ENCODE measurements at places on chromosomes 5 and 9.

GRCh38 chr5:154513669-154514084 lies 35.6 kb upstream of the HAND1 start:
- DNase-seq = no peak

GRCh38 chr5:36013182-36013581 lies 22.0 kb upstream of the UGT3A1 start:
- no peak for DNase-seq

DNA sequence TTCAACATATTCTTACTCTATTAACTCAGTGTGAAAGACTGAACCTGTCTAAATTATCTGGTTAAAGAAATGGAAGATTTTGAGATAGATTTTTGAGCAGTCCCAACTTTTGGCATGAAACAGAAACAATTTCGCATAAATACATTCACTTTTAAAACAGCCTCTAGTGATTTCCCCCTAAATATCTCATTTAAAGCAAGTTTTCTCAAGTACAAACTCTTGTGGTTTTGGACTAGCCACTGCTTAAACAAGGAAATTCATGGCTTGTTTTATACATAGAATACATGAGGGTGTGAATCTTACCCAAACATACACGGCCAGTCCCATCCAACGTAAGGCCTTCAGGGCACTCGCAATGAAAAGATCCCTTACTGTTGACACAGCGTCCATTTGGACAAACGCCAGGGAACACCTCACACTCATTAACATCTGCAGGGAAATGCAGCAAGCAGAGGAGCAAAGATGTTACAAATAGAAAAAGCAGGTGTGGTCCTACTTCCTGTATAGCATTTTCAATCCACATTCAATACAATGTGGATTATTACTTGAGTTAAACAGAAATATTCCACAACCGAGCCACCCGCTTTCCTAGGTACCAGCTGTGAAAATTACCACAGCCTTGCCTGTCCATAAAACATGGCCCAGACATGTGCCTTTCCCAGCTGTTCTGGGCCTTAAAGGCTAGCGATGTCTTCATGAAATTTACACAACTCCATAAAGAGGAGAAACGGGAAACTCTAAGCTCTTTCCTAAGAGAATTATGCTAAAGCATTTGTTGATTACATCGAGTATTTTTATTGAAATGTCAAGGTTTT lies 188.8 kb downstream of the FBN2 start:
- no peak for DNase-seq

- no peak for DNase-seq
Observed at GRCh38 chr9:14542071-14542470, 151.2 kb downstream of the ZDHHC21 start.

- no peak for DNase-seq
Observed at GRCh38 chr9:6219040-6219439, 3.4 kb downstream of the IL33 start.

GRCh38 chr5:133409210-133409674 lies 203.1 kb downstream of the FSTL4 start:
- no peak for DNase-seq

All from brain microvascular endothelial cell (primary cell).